Sciatic nerve (tissue), 2 donors: ENCODE measurements at places on chromosomes 6 and 20. TPM values are rescaled to one million over a fixed set of nuclear protein-coding genes. Genes with fewer than 3 reads are reported as not detected.

GRCh38 chr6:44275749-44276648 lies 5.7 kb downstream of the TMEM151B start:
- no peak for DNase-seq

Gene RBM38
- total RNA-seq = 28.1 TPM

DNA sequence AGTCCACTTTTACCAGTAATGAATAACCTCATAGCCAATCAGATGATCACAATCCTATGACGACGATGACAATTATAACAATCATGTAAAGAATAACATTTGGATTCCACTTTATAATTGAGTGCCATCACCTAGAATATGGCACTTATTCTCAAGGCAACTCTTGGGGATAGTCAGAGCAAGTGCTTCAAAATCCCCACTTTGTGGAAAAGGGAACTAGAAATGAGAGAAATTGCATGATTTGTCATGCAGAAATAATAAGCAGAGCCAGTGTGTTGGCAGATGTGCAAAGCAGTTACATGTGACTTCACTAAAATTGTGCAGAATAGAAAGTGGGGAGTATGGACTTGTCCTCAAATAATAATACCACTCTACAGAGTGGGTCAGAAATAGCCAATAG lies 41.3 kb downstream of the FRK start:
- DNase-seq = no peak

DNA sequence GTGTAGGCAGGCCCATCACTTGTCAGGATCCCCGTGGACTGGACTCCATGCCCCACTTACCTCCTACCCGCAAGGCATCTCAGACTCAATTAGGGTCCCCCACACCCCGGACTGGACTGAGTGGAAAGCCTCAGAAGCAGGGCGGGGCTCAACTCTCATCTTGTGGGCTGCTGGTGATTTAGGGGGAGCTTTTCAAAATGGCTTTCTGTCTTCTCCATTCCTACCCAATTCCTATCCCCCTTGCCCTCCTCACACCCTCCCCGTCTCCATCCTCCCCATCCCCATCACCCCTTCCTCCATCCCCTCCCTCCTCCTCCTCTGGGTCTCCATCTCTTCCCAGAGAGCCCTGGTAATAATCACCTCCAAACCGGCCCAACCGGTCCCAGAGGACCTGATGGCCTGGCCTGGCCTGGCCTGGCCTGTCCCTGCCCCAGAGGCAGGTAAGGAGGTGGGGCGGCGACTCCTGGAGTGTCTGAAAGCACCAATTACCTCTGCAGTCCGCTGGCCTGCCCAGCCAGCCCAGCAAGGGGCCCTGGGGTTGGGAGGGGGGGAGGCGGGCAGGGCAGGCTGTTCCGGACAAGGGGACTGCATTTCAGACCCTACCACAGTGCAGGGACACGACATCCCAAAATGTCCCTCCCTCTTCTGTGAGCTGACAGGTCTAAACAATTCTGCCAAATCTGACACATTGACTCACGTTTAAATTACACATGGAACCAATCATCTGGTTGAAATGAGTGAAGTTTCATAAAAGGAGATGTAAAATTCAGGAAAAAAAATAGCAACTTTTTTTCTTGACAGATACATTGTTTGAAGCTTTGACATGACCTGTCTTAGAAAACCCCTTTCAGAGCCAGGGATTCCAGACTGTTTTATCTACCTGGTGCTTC lies 24.8 kb downstream of the MAFB start:
- DNase-seq = no peak

Gene DAAM2
- total RNA-seq = 61.9 TPM

DNA sequence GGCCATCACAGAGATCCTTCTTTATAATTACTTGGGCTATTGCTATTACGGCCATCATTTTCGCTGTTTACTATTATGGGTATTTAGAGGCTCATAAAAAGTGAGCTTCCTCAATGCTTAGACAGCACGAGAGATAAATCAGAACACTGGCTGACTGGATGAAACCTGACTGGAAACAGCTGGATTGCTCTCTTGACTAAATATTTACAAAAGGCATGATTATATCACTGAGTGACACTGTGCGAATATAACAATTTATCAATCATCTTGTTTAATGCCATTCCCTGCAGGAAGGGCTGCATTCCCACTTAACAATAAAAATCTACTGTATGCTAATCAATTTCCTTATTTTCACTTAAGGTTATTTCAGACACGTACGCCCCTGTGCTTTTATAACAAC lies 260.1 kb upstream of the ARID1B start:
- DNase-seq = no peak

DNA sequence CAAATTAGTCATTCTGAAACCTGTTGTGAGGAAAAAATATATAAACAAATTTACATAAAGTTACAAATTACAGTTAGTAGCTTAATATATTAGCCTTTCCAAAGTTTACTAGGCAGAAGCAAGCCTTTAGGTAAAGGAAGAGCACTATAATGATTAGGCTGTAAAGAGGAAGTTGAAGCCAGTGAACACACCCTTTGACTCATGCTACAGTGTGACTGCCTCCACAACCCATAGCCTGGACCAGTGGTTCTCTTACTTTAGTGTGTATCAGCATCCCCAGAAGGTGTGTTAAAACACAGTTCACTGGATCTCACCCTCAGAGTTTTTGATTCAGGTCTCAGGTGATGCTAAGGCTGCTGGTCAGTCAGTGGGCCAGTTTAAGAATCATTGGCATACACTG lies 91.4 kb upstream of the DEFB112 start:
- DNase-seq = no peak

- no peak for DNase-seq
Observed at GRCh38 chr6:111609028-111609820, 3.5 kb upstream of the TRAF3IP2 start.

Gene BFSP1
- 0.98 TPM for total RNA-seq

- DNase-seq = no peak
Observed at GRCh38 chr6:144415014-144415413, 129.9 kb downstream of the UTRN start.

DNA sequence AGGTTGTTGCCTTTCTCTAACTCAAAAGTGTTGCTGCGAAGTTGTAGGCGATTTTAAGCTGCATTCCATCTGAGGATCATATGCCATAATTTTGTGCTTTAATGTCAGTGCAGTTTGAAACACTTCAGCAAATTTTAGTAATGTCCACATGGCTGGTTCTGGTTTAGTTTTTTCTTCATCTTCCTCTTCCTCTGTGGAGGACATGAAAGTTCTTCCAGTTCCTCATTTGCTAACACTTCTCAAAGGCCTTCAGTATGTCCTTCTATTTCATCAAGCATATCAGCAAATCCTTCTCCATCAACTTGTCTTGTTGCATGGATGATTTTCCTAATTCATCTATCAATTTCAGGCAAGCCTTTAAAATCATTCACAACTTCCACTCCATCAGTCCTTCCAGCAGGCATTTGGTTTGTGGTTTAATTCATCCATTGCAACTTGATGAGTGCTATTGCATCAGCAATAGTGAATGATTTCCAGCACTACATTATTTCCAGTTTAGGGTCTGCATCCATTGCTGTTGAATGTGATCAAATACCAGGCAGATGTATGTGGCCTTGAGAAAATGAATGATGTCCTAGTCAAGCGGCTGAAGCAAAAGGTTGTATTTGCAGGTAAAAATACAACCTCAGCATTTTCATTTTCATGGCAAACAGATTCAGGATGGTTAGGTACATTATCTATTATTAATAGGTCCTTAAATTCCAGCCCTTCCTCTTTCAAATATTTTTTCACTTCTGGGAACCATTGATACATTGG lies 20.2 kb downstream of the SHLD1 start:
- no peak for DNase-seq
